ENCODE measurements at places on chromosomes 11 and 22.

- no peak for DNase-seq
Measured at GRCh38 chr11:121513807-121514206, 61.0 kb upstream of the SORL1-AS1 start.

DNA sequence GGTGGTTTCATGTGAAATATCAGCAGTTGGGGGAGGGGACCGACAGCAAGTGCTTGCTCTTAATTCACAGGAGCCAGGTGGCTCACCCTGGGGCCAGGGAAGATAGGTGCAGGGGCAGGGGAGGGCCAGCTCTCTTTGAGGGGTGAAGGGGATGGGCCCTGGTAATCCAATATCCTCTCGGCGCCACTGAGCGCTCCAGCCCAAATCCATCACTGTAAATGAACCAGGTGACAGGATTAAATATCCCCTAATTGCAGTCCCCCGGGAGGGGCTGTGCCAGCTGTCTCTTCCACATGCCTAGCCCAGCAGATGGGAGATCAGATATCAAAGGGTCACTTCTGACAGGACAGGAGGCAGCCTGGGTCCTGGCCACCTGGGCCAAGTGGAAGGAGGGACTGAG is 531.8 kb upstream of the CADM1 start:
- no peak for DNase-seq

DNA sequence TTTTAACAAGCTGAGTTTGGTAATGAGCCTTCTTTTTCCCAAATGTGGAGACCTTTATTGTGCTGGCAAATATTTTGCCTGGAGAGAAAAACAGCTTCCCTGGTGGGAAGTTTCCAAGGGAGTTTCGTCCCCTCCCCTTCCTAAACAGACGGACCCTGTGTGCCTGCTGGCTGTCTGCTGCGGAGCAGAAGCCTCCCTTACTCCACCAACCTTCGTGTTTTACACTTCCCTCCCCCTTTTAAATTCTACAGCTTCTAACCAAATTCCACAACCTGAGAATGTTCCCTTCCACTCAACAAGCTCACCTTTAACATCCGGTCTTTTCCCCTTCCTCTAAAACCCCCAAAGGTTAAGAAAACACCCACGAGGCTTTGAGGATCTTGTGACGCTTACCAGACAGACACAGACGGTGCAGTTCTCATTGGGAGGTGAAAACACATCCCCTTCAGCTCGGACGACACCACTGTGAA is 17.1 kb downstream of the VWCE start:
- DNase-seq: no peak

GRCh38 chr11:57801183-57801485 is 39.5 kb downstream of the CTNND1 start:
- DNase-seq: no peak

DNA sequence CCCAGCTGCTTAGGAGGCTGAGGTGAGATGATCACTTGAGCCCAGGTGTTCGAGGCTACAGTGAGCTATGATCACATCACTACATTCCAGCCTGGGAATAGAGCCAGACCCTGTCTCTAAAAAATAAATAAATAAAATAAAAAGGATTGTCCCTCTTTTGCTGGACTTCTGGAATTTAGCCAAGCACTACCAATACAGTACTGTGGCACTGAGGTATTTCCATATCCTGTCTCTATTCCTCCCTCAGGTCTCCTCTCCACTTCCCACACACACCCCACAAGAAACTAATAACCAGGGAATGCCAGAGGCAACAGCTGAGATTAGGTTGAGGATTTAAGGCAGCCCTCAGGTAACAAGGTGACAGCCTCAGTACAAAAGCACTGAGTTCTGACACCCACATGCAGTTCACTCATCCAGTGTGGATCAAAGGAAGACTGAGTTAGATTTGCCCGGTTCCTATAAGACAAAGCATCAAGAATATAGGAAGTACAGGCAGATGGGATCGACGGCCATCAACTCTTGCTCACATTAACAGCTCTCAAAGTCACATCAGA is 4.5 kb upstream of the PPP2R1B start:
- DNase-seq: no peak

GRCh38 chr11:282630-283360 is 4.6 kb downstream of the NLRP6 start:
- DNase-seq: no peak

GRCh38 chr11:1044160-1044559 is 7.6 kb upstream of the MUC6 start:
- DNase-seq: no peak

GRCh38 chr11:11332141-11332710 is 20.8 kb downstream of the CSNK2A3 start:
- no peak for DNase-seq

DNA sequence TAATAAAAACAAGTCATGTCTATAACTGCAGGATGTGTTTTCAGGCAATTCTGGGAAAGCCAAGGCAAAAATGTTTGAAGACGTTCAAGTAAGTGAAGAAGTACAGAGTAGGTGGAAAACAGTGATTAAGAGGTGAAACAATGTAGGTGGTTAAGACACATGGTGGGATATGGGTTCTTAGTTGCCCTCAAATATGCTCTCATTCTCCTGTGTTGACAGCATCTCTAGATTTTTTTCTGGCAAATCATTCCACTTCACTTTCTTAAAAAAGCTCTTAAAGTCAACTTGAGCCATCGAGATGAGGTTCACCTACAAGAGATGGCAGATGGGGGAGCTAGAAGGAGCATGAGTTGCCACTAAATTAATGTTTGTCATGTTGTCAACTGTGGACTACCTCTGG is 1041.0 kb upstream of the CNTN5 start:
- no peak for DNase-seq

GRCh38 chr11:113341388-113342165 is 27.2 kb downstream of the TTC12 start:
- DNase-seq: no peak

DNA sequence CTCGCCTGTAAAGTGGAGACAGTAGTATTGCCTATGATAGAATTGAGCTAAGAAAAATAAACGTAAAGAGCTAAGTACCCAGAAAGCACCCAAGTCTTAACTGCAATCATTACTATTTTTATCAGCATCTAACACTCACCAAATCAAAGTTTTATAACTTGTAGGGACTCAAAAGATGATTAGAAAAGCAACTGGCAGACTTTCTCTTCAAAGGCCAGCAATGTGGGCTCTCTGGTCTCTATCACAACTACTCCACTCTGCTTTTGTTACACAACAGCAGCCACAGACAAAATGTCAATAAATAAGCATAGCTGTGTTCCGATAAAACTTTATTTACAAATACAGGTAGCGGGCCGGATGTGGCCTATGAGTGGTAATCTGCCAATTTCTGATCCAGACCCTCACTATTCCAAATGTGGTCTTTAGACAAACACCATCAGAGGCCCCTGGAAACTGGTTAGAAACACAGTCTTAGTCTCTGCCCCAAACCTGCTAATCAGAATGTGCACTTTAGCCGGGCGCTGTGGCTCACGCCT is 8.2 kb downstream of the TPST2 start:
- no peak for DNase-seq

DNA sequence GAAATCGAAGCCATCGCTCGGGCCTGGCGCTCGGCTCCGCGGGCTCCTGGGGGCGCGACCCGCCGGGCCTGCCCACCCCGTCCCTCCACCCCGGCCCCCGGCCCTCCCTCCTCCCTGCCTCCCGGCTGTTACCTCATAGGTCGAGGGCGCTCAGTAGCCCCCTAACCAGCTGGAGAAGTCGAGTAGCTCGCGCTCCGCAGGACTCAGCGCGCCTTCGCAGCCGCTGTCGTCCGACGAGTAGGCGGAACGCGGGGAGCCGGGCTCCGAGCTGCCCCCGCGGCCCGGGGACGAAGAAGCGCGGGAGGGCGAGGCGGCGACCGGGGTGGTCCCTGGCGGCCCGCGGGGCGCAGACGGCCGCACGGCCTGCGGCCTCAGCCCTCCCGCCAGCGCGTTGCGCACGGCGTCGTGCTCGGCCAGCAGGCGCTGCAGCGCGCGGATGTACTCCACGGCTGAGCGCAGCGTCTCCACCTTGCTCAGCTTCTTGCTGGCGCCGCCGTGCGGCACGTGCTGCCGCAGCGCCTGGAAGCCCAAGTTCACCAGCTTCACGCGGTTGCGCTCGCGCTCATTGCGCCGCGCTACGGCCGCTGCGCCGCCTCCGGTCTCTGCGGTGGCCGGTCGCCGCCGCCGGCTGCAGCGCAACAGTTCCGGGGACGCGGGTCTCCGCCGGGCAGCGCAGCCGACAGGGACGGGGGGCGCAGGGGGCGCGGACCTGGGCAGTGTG is 627 bp downstream of the ASCL2 start:
- no peak for DNase-seq

DNA sequence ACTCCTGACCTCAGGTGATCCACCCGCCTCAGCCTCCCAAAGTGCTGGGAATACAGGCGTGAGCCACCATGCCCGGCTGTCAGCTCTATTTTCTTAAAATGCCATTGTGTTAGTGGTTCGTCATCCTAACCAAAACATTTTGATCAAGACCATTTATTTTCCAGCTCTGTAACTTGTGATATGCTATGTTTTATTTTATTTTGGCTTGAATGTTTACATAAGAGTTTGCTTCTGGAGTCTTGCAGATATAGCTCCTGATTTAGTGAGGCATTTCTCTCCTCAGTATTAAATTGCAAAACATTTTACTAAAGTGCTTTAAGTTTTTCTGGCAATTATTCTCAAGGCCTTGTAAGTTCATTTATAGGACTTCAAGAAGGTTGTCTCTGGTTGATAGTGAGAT is 4.4 kb downstream of the EP300 start:
- DNase-seq: no peak

DNA sequence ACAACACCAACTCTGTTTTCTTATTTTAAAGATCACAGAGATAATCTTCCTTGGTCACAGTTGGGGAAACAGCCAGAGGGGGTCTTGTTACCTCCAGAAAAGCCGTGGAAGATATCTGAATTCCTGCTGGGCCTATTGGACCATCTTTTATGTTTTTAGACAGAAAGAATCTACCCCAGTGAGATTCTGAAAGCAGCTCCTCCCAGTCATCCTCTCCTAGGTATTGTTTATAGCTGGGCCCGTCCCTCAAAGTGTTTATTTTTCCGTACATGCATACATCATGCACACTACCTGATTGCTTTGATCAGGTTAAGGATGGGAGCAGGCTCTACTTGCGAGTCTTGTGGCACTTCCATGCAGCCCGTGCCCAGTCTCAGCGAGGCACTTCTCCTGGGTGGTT is 742.4 kb downstream of the NTM start:
- DNase-seq: no peak

GRCh38 chr11:63369165-63369970 is at the start of gene SLC22A9:
Gene SLC22A9 (plus strand): TSS chr11:63369785. CDS start chr11:63370057, 272 bp downstream.
- no peak for DNase-seq

GRCh38 chr11:35040221-35040942 is 98.6 kb upstream of the CD44 start:
- DNase-seq: peak; percentile 47

DNA sequence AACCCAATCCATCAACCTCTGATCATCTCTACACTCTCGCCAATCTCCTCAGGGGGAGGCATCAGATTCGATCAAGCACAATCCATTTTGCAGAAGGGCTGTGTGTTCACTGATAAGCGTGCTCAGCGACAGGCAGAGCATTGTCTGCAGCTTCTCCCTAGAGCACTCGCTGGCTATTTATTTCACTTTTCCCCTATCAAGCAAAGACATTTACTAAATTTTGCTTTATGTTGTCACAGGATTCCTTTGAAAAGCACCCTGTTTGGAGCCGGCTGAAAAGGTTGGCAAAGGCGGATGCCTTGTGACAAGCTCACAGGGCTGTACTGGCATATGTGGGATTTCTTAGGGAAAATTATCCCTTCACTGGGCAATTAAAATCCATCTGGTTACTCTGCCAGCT is 1381.5 kb upstream of the TENM4 start:
- no peak for DNase-seq

DNA sequence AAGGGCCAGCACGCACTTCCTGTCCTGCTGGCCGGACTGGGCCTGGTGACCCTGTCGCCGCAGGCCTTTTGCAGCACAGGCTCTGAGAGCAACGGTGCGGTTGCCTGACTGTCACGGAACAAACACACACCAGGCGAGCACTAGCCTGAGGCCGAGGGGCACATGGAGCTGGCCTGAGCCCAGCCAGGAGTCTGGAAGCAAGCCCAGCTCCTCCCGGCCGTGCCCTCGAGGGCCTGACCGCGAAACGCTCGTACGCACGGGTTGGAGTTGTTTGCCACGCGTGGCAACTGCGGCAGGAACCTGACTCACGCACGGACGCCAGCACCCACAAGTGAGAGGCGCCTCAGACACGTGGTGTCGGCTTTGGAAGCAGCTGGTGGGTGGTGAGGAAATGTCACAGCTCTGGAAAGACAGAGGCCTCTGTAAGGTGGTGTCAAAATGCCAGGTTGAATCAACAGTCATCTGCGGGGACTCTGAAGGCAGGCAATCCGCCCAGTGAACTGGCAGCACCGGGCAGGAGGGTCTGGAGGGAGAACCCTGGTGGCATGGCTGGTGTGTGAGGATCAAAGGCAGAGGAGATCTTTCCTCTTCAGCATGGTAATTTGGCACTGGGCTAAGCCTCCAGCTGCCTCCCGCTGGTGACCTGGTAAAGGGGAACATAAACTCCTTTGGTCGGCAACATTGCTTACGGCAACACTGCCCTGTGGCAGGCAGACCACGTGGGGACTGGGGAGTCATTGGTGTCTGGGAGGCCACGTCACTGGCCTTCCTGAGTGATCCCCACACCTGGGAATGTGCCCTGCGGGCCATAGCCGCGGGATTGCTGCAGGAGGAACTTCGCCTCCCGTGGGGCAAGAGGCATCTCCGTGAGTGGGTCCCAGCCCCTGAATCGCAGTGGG is 15.3 kb upstream of the IL17REL start:
- peak; percentile 25 for DNase-seq

- DNase-seq: no peak
Measured at GRCh38 chr11:64744544-64745188, 724 bp upstream of the RASGRP2 start.

DNA sequence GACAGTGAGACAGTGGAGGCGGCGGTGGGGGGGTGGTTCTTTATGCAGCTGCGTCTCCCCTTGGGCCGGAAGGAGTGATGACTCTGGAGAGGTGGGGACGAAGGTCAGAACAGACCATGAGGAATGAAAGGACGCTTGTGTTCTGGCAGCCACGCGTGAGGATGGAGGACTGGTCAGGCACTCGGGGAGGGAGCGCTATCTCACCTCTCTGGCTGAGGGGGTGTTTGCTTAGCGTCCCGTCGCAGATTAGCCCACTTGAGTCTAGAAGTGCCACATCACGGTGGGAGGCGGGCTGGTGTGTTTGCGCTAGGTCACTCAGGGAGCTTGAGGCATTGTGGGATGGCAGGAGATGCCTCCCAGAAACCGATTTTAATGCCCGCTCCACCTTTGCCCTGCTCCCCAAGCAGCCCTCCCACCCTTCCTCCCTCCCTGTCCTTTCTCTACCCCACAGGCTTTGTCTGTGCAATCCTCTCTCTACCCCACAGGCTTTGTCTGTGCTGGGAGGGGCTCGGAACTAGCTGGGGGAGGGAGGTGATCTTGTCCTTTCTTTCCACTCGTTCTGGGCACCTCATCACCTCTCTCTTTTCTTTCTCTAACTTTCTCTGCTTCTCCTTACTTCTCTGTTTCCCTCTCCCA is 97.8 kb downstream of the PKNOX2 start:
- DNase-seq: no peak

GRCh38 chr22:45855961-45856360 is 121.0 kb downstream of the WNT7B start:
- DNase-seq: no peak

- DNase-seq: no peak
Measured at GRCh38 chr11:133830931-133831907, 14.1 kb downstream of the SPATA19 start.

- DNase-seq: no peak
Measured at GRCh38 chr11:38791346-38791961, 2193.4 kb upstream of the RAG2 start.

GRCh38 chr22:18136563-18137320 is 13.2 kb upstream of the USP18 start:
- DNase-seq: no peak
